Sigmoid colon (tissue), 7 donors: ENCODE measurements at places on chromosomes 5 and 9. TPM values are rescaled to one million over a fixed set of nuclear protein-coding genes. Genes with fewer than 3 reads are reported as not detected.

DNA sequence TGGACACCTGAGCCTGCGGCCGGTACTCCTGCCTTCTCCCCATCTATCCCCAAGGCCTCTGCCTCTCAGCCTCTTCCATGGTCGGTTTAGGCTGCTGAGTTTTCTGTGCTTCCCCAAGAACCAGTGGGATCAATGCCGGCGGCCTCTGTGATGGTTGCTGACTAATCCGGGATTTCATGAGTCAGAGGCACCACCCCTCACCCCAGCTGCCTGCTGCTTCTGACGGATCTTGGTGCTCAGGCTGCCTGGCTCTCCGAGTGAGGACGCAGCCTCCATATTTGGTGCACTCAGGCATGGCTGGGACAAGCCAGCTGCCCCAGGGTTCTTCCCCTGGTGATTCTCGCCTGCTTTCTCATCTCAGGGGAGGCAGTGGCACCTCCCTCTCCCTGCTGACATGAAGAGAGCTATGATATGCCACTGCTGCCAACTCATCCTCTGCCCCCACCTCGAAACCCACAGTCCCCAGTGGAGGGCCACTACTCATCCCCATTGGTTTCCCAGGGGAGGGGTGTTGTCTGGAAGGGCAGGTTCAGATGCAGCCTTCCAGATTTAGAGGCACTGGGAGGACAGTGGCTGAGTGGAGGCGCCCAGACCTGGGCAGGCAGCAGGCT, 3.3 kb upstream of the MAN1B1 start:
- DNase-seq = peak; percentile 86

DNA sequence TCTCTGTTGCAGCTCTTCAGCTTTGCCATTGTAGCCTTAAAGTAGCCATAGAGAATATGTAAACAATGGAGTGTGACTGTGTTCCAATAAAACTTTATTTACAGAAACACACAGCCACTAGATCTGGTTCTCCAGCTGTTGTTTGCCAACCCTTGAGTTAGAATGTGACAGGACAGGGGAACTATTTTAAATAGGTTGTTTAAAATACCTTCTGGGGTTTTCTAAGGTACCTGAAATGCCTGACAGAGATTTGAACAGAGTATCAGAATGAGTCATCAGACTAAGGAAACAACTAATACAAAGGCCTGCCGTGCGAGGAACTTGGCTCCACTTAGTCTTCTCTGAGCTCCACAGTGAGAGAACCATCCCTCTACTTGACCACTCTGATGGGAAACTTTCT, 85.4 kb downstream of the HSD17B4 start:
- no peak for DNase-seq

DNA sequence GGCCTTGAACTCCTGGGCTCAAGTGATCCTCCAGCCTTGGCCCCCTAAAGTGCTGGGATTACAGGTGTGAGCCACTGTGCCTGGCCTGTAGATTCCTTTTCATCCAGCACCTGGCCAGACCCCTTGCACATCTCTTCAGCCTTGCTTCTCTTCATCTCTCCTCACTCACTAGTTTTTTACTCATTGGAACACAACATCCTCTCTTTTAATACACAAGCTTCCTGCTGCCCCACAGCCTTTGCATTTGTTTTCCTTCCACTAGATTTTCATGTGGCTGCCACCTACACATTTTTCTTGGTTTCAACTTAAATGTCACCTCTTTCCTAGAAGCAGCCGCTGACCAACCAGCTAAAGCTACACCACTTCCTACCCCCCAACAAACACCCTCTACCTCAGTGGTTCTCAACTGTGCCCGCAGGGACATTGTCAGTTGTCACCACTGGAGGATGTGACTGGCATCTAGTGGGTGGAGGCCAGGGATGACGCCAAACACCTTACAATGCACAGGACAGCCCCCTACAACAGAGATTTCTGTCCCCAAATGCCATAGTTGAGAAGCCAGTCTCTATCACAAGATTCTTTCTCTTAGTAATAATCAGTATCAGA, 33.7 kb downstream of the HAVCR1 start:
- DNase-seq = no peak

- no peak for DNase-seq
Observed at GRCh38 chr9:5571629-5572232, 57.2 kb upstream of the RIC1 start.

DNA sequence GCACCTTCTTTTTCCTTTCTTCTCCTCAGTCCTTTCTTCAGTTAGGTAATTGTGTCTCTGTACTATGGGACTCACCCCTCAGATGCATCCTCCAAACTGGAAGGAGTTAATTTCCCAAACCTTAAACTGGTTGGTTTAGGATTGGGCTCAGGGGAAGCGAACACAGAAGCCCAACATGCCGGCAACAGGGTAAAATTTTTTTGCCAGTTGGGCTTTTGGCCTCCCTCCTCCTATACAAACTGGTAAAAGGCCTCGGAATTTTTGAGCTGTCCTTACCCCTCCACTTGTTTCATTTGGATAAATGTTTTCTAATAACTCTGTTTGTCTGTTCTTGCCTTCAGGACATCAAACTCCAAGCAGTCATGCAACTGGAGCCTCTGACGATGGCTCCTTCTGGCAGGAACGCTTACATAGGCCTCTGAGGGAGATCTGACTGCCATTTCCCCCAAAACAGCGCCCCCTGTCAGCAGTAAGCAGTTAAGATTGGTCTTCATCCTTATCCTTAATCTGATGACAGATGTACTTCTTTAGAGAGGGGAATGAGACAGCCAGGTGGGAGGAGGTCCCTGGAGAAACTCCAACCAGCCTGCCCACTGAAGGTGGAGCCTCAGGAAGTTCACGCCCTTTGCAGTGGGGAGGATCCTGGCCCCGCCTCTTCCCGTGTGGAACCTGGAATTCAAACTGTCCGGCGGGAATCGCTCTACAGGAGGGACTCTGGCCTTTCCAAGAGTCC, 57.8 kb upstream of the SPINK5 start:
- DNase-seq = no peak

GRCh38 chr5:171162596-171162995, 146.5 kb upstream of the TLX3 start:
- DNase-seq = no peak

Gene CD72
- total RNA-seq = 0.95 TPM

Gene RNF183
- total RNA-seq = not detected

DNA sequence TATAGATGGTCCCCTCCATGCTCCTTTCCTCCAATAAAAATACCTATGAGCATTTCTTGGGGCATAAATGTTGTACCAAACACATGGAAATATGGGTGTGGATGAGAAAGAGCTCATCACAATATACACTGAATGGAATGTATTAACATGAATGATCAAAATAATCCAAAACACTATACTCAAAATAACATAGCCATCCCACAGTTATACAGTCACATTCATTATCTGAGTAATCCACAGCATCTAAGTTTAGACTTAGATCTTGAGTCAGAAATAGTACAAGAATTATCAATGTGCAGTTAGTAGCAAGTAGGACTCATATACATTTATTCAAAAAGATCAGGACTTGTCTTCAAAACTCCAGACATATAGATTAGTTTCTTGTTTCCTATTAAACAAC, 175.2 kb upstream of the NREP start:
- no peak for DNase-seq

Gene DCAF12
- total RNA-seq = 18.6 TPM

DNA sequence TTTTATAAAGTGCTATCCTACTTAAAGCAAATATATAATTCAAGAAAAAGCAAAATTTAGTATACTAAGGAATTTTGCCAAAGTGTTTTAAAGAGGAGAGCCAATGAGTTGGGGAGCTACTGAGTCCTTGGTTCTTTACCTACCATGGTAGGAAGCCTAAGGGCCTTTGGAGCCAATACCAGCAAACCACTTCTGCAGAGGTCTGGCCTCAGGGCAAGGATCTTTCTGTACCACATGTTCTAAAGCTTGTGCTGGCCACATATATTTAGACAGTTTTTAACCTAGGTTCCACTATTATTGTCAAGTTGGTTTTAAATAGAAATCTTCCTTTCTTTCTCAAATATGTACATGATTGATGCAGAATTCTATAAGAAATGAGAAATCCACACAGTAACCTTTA, 172.3 kb upstream of the NREP start:
- no peak for DNase-seq

GRCh38 chr5:9895302-9895645, 265.1 kb upstream of the TAS2R1 start:
- no peak for DNase-seq

DNA sequence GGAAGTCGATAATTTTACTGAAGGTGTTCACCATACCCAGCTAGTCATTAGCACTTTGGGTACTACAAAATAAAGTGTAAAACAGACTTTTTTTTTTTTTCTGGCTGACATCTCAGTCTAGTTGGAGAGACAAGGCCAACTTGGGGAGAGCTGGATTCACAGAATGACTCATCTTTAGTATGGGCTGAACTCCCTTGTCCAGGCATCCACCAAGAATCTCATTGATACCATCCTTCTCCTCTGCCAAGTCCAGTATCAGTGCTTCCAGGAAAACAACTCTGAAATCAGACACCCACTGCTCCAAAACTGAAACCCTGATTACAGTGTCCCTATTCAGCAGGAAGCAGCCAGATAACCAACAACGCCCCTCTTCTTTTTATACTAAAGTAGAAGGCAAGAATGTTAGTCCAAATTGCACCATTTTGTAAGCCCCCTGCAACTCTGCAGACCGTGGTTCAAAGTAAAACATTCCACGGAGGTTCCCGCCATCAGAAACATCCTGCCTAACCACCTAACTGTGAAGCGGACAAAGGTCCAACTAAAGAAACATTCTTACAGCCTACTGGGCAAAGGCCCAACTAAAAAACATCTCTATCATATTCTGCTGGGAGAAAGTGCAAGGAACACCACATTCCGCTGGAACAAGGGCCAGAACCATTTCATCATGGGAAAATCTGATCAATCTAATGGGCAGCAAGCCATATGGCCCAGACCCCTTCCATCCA, 728.2 kb downstream of the BRINP1 start:
- DNase-seq = no peak

DNA sequence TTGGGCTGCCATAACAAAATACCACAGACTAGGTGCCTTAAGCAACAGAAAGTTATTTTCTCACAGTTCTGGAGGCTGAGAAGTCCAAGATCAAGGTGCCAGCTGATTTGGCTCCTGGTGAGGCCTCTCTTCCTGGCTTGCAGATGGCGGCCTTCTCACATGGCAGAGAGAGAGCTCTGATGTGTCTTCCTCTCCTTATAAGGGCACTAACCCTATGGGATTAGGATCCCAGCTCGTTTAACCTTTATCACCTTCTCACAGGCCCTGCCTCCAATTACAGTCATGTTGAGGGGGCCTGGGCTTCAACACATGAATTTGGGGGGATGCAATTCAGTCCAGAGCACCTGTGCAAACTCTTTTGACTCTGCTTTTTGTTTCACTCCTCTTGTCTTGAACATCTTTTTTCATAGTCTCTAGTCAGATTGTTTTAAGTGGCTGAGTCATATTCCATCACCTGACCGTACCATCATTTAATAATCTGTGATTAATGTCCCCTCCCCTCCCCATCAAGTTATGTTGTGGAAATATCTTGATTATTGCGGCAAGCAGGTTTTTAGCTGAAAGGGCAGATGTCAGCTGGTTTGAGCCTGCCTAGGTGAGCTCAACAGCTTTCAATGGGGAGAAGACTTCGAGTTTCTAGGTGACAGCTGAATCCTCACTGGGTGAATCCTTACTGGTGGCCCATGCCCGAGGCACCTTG, 61.8 kb downstream of the NDFIP1 start:
- DNase-seq = no peak

- no peak for DNase-seq
Observed at GRCh38 chr5:118888556-118888955, 99.8 kb downstream of the DTWD2 start.

DNA sequence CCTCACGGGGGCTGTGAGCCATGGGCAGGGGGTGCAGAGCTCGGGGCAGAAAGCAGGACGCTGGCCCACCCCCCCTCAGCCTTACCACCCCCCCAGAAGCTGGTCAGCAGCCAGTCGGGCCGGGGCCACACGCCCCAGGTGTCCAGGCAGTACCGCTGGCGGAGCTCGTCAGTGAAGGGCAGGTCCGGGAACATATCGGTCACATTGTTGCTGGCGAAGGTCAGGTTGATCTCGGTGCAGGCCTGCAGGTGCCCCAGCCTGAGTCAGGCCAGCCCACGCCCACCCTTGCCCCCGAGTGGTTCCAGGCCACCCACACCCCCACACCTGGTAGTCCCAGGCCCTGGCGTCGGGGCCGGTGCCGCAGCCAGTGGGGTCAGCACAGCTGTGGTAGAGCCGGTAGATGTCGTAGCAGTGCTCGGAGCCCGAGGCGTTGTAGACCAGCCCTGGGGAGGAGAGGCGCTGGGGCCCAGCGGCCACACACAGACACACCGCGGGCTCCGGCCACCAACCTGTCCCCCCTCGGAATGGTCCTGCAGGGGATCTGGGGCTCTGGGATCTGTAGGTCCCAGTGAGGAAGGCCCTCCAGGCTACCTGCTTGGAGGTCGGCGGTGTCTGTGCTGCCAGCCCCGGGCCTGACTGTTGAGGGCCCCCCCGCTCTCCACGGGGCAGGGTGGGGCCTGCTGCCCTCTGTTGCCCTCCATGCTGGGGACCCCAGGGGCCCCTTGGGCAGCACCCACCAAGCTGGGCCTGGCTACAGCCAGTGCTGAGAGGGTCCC, 2.6 kb downstream of the DPP7 start:
- DNase-seq = no peak

GRCh38 chr5:169838688-169839087, 141.6 kb downstream of the INSYN2B start:
- no peak for DNase-seq

Gene ENG
- total RNA-seq = 17.1 TPM

- peak; percentile 87 for DNase-seq
Observed at GRCh38 chr9:128684325-128685199, 4.5 kb upstream of the SET start.

Gene PRUNE2
- 520 TPM for total RNA-seq

DNA sequence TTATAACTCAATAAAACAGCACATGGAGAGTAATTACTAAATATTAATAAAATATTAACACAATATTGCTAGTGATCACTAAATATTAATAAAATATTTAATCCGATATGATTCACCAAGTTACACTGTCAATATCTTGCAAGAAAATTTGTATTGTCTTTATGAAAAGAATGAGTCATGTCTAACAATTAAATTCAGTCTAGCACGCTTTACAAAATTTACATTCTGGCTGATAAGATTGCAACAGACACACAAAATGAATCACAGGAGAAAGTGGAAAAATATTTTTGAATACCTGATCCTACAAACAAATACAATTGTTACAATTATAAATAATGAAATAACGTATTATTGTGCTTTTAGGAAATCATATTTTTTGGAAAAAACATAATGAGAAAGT, 567.2 kb downstream of the EFNA5 start:
- no peak for DNase-seq

Gene INSL6
- total RNA-seq = not detected

DNA sequence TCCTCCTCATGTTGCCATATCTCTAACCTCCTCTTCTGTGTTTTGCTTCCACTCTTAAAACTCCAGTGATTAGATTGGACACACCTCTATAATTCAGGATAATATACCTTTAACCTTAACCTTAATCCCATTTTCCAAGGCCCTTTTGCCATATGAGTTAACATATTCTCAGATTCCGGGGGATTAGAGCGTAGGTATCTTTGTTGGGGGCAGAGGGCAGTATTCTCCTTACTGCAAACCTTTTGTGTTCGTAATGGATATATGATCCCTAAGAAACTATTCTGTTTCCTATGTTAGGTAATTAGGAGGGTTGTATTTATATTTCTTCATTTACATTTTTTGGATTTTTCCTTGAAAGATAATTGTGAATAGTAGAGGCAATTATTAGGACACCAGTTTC, 99.5 kb downstream of the VPS13A start:
- no peak for DNase-seq
